ENCODE measurements at places on chromosomes 11 and 22. TPM values are rescaled to one million over a fixed set of nuclear protein-coding genes. Genes with fewer than 3 reads are reported as not detected.

CRYBB3 gene
- polyA plus RNA-seq: 1.1 TPM

ALKBH8 gene
- polyA plus RNA-seq: 3.5 TPM

SCN4B gene
- polyA plus RNA-seq: 1.1 TPM

VSIG10L2 gene
- polyA plus RNA-seq: 0.59 TPM

GSTT2B gene
- polyA plus RNA-seq: 2.8 TPM

CELSR1 gene
- polyA plus RNA-seq: 34.8 TPM

CHID1 gene
- polyA plus RNA-seq: 30.7 TPM

CARD10 gene
- polyA plus RNA-seq: 13.1 TPM

KRTAP5-9 gene
- polyA plus RNA-seq: 0.28 TPM

Data from esophagus (tissue), 2 donors.